Chondrocyte (in vitro differentiated cells): ENCODE measurements at places on chromosomes 16 and 17. TPM values are rescaled to one million over a fixed set of nuclear protein-coding genes. Genes with fewer than 3 reads are reported as not detected.
A peak's percentile ranks its signal among the peaks of the same experiment; 100 is the strongest.

Gene PPL
- 0.22 to 1.2 TPM (median 0.97 TPM) in 3 replicates for total RNA-seq

Gene TBC1D3G
- total RNA-seq, result not detected in 3 replicates

GRCh38 chr17:70357190-70357589 lies 187.9 kb downstream of the KCNJ2 start:
- no peaks in the 10 kb centered on the region for H3K4me1 ChIP-seq
- no peaks in the 10 kb centered on the region for H3K36me3 ChIP-seq
- no peak overlapping the region for H3K27ac ChIP-seq
- H3K4me3 ChIP-seq, result no peak overlapping the region
- H3K27me3 ChIP-seq, result peaks cover 3% of the 10 kb centered on the region

GRCh38 chr17:75996665-75997590 lies 3.7 kb upstream of the CDK3 start:
- H3K4me3 ChIP-seq, result no peak overlapping the region
- H3K27me3 ChIP-seq, result no peaks in the 10 kb centered on the region
- peak overlapping the region; percentile 60 for H3K27ac ChIP-seq
- DNase-seq, result peak; percentile 63
- H3K36me3 ChIP-seq, result peaks cover 12% of the 10 kb centered on the region
- peaks cover 10% of the 10 kb centered on the region for H3K4me1 ChIP-seq

DNA sequence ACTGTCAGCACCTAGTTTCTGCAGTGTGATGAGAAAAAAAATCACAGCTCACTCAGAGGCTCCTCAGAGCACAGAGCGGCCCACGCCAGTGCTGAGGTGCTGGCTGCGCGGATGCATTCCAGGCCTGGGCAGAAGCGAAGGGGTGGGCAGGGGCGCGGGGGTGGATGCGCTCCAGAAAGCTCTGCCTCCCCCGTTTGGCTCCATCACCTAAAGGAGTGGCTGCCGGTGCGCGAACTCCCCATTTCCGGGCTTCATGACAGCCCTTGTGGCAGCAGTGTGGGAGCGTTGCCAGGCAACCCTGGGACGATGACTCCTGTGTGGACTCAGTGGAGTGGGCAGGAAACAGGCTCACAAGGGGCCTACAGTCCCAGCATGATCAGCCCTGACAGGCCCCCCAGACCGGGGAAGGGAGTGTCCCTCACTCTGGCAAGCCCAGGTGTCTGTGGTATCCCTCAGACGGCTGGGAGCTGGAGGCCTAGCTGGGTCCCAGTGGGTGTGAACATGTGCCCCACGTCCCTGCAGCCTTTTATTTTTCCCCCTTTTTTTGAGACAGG lies 32.8 kb upstream of the NUDT16L1 start:
- no peak for DNase-seq
- peak overlapping the region; percentile 52 for H3K27ac ChIP-seq
- no peak overlapping the region for H3K4me3 ChIP-seq
- H3K27me3 ChIP-seq, result no peaks in the 10 kb centered on the region

GRCh38 chr16:74606521-74607309 lies at the start of gene GLG1:
GLG1 (minus strand) TSS chr16:74607114; CDS start chr16:74607094, 20 bp downstream.
- DNase-seq, result peak; percentile 96
- H3K27me3 ChIP-seq, result no peaks in the 10 kb centered on the region
- peak within 1 kb of the TSS; percentile 99 for H3K27ac ChIP-seq
- H3K36me3 ChIP-seq, result no peaks in the 10 kb centered on the region
